Naive thymus-derived CD4-positive, alpha-beta T cell (primary cell): ENCODE measurements at places on chromosomes 1 and 21.
A peak's percentile ranks its signal among the peaks of the same experiment; 100 is the strongest.

- DNase-seq: no peak
Observed at GRCh38 chr1:1433804-1434130, 1.7 kb upstream of the VWA1 start.

GRCh38 chr1:52996653-52997052 is 65.4 kb upstream of the PODN start:
- no peak for DNase-seq

- no peak for DNase-seq
Observed at GRCh38 chr1:68969441-68969840, 472.6 kb upstream of the DEPDC1 start.

GRCh38 chr21:30329203-30329875 is 8.2 kb downstream of the KRTAP27-1 start:
- DNase-seq: no peak

- DNase-seq: peak; percentile 79
Observed at GRCh38 chr1:27643600-27644368, 8.8 kb upstream of the FGR start.

GRCh38 chr1:48371598-48371997 is 100.4 kb downstream of the SPATA6 start:
- DNase-seq: no peak

- no peak for DNase-seq
Observed at GRCh38 chr1:39656391-39656790, 15.5 kb downstream of the NT5C1A start.

DNA sequence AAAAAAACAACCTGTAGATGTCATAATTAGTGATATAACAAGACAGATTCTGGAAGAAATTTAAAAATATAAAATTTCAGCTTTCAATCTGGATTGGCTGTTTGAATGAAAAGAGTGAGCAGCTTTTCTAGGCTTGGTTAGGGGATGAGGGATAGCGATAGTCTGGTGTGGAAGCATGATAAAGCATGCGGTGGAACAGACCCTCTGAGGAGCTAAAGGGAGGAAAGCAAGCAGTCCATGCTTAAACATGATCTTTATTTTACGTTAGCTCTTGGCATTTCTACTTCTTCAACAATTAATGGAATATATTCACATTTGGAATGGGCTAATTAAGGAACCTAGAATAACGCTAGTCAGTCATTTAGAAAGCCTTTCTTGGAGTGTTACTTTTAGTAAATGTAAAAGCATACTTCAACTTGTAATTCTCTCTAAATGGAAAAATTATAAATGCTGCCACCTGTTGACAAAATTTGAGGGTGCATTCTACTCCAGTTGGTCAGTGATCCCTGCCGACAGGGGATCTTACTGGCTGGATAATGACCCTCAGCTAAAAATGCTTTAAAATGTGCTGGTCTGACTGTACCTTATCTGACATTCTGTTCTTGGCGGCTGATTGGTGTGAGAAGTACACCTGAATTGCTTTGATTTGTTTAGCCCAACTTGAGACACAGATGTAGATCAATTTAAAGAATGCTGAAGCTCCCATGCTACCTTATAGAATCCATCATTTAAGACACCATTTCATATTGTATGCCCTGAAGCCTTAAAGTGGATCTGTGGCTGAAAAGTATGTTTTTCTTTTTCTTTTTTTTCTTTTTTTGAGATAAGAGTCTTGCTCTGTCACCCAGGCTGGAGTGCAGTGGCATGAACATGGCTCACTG is 61.2 kb downstream of the AK4 start:
- DNase-seq: peak; percentile 10

GRCh38 chr1:204491655-204492054 is 3.0 kb downstream of the PIK3C2B start:
- no peak for DNase-seq

DNA sequence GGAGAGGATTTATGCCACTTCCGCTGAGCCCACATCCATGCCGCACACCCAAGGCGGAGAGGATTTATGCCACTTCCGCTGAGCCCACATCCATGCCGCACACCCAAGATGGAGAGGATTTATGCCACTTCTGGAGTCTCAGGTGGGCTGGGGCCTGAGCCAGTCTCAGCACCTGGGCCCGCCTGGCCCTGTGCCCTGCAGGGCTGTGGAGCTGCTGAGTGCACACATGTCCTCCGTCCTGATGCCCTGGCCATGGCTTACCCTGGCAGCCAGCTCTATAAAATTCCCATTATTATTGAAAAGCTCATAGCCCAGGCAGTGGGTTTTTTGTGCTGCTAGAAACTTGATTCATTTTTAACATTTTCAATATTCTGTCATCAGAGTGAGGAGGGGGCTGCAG is 89.8 kb upstream of the TMEM51 start:
- DNase-seq: no peak

GRCh38 chr1:84800090-84801073 is 92.6 kb downstream of the LPAR3 start:
- DNase-seq: no peak

GRCh38 chr1:208808301-208808700 is 564.1 kb upstream of the PLXNA2 start:
- no peak for DNase-seq
